ENCODE measurements at places on chromosomes 1 and 21.

DNA sequence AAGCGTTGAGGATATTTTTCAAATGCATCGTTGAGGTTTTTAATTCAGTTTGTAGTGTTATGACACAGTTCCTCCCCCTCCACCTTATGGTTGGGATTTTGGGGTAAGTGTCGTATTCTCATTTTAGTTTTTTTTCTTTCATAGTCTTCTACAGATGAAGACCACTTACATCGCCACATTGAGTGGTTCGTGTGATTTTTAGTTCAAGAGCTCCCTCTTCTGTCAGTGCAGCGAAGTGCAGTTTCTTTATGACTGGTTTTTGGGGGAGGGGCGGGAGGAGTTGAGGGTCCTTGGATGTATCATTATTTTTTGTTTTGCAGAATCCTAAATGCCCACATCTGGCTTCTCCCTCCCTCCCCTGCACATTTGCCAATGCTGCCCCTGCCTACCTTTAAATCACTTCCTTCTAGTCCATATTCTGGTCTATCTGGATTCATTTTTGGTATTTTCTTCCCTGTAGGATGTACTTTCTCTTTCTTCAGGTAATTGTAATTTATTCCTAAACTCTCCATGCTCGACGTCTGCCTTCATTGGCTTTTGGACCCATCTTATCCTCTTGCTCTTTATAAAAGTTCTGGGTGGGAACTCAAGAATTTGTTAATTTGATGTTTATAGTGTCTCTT, 433.1 kb downstream of the CAMTA1 start:
- no peak for DNase-seq

DNA sequence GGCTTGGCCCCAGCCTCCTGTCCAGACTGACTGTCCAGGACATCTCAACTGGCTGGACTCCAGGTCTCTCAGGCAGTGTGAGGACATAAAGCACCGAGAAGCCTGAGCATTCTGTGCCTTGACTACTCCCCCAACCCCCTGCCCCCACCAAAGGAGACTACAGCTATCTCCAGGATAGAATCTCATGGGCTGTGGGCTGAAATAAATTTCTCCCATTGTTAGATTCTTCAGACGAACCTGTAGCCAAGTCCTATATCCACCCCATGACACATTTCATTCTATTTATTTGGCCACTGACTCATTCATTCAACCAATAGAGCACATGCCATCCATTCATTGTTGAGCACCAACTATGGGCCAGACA, 11.4 kb downstream of the VWA5B1 start:
- no peak for DNase-seq

DNA sequence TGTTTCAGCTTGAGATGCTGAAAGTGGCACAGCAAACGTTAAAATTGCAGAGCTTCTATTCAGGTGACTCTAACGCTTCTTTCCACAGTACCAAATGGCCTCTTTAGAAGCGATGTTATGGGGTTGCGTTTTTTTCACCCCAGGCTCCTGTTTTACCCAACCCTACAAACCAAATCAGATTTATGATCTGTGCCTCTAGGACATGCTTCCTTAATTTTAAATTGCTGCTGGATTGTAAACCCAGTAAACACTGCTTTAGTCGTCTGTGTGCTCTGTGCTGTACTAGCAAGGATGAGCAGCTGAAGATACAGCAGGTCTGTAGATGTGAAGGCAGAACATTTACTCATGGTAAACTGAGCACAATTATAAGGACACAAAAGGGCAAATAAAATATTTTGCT, 13.0 kb downstream of the KCNK2 start:
- DNase-seq: no peak

GRCh38 chr1:237383791-237384190, 341.8 kb downstream of the RYR2 start:
- DNase-seq: no peak

DNA sequence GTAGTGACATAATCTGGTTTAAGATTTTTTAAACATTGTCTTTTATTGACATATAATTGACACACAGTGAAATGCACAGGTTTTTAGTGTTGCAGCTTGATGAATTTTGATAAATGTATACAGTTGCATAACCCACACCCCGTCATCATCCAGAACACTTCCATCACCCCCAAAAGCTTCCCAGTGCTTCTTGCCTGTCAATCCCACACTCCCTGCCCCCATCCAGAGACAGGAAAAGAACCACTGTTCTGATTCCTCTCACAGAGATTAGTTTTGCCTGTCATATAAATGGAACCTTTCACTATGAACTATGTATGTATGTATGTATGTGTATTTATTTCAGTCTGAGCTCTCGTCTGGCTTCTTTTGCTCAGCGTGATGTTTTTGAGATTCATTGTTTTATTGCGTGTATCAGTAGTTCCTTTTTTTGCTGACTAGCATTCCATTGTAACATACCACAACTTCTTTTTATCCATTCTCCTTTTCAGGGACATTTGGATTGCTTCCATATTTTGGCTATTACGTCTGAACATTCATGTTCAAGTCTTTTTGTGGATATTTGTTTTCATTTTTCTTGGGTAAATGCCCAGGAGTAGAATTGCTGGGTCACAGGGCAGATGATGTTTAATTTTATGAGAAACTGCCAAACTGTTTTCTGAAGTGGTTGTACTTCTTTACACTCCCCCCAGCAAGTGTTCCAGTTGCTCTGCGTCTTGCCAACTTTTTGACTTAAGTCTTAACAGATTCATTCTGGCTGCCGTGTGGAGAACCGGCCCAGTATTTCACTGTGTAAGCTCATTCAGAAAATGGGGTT, 8.7 kb downstream of the UBIAD1 start:
- DNase-seq: no peak

DNA sequence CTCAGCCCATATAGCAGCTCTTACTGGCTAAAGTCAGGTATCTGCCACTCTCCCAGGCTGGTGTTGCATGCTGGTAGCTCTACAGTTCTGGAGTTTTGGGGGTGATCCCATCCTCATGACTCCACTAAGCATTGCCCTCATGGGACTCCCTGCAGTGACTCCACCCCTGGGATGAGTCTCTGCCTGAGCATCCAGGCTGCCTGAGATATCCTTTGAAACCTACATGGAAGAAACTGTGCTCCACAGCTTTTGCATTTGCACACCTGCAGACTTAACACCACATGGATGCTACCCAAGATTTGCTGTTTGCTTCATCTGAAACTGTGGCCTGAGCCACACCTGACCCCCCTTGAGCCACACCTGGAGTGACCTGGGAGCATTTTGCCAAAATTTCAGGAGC, 226.4 kb downstream of the C1orf94 start:
- no peak for DNase-seq

DNA sequence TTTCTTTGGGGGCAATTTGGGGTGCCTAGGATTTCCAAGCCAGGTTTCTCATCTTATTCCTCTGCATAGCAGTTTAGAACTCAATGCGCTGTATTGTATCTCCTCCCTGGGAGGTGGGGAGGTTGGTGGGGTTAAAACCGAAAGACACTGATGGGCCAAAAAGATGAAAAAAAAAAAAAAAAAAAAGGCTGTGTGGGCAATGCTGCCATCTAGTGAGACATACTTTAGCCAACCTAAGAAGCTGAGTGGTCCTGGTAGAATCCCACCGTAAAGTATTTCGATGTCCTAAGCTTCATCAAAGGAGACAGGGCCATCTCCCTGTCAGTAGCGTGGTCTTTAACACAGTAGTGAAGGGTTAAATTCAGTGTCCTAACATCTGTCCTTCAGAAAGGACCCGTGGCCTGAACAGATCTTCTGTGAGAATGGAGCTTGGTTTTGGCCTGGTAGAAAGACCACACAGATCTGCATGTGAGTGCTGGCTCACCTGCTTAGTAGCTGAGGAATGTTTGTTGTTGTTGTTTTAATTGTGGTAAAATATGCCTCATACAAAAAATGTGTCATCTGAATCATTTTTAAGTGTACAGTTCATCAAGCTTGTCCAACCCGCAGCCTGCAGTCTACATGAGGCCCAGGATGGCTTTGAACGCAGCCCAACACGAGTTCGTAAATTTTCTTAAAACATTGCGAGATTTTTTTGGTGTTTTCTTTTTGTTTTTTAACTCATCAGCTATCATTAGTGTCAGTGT, 226.2 kb downstream of the KIF26B start:
- no peak for DNase-seq
